Stimulated activated CD8-positive, alpha-beta memory T cell treated with anti-CD3 and anti-CD28 coated beads, Interleukin-7, amount 100 ng/mL, for 1 hour (primary cell): ENCODE measurements at places on chromosomes 2 and 18.

DNA sequence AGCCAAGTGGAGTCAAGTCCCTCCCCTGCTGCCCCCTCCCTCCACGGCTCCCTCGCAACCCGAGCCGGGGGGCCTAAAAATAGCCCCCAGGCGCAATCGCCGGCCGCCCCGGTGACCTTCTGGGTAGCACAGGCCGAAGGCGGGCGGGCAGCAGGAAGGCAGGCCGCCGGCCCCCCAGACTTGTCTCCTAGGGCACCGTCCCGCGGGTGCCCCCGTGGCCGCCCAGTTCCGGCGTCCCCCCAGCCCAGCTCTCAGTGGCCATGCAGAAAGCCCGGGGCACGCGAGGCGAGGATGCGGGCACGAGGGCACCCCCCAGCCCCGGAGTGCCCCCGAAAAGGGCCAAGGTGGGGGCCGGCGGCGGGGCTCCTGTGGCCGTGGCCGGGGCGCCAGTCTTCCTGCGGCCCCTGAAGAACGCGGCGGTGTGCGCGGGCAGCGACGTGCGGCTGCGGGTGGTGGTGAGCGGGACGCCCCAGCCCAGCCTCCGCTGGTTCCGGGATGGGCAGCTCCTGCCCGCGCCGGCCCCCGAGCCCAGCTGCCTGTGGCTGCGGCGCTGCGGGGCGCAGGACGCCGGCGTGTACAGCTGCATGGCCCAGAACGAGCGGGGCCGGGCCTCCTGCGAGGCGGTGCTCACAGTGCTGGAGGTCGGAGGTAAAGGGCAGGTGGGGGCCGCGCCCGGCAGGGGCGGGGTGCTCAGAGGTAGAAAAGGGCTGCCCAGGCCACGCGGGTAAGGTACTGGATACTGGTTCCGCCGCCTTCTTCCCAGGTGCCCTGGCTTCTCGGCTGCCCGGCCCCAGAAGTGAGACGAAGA is at the start of gene SPEG:
Gene SPEG (plus strand): TSS at position 126 of the 808 bp plus-strand sequence. CDS start 135 bp downstream, at position 261.
- no peak for DNase-seq

- DNase-seq: no peak
Measured at GRCh38 chr2:179741317-179741716, 120.1 kb downstream of the ZNF385B start.

DNA sequence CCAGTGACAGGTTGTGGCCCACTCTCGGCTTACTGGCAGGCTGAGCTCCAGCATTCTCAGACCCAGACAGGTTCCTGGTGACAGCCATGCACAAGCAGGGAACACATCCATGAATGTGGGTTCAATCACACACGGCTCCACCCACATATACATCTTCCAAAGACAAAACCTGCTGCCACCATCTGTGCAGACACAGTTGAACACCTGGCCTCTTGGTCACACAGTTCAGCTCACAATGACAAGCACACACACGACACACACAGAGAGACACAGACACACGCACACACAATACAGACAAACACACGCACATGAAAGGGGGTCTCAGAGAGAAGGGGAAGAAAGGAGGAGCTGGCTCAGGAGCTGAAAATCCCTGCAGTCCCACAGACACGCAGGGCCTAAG is 32.1 kb upstream of the PTMA start:
- no peak for DNase-seq

DNA sequence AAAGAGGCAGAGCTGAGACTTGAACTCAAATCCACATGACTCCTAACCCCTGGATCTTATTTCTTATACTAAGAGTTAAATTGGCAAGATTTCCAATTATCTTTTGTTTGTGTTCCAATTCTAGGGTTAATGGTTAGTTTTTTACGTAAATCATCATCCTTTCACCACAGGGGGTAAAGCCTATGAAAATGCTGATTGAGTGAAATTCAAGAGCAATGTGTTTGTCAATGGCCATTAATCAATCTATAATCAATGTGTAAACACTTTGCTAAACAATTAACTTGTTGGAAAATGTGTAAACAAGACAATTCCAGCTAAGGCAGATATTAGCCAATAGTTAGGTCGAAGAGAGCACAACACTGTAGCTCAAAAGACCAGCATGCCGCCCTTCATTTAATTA is 376.5 kb upstream of the ACVR2A start:
- no peak for DNase-seq

- DNase-seq: no peak
Measured at GRCh38 chr2:205850132-205850531, 167.8 kb downstream of the NRP2 start.

DNA sequence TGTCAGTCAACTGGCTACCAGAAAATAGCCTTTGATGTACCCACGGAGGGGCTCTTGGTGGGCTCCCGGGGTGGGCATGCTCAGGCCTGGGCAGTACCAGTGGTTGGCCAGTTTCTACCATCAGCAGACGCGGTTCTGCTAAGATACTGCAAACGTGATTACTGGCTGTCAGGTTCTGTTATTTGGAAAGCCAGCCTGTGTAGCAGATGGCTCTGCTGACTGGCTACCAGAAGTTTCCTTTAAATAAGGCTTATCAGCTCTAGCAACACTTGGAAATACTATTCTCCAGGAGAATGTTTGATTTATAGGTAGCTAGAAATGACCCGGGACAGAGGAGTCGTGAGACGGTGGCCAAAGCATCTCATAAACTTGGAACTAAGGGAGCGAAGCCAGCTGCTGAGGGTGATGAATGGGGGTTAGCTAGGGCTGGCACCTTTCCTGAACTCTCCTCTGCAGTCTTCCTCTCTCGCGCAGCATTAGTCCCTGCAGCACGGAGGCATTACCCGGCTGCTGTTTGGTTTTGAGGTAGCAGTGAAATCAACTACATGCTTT is 171.9 kb downstream of the AGAP1 start:
- no peak for DNase-seq

- no peak for DNase-seq
Measured at GRCh38 chr2:207229161-207229560, 63.4 kb upstream of the KLF7 start.

DNA sequence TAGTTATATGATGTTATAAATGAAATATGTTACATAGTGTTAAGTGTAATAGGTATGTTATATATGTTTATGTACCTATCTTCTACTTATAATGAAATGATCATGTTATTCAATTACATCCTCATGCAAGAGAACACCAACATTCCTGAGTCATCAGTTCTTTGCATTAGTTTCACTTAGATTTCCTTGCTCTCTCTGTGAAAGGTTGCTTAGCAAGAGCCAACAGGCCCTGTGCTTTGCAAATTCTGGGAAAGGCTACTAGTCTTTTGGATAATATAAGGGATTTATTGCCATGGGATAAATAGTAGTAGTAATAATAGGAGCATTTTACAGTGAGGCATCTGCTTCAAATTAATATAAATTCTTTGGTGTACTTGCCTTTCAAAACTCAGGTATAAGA is 274.8 kb downstream of the SP3 start:
- no peak for DNase-seq
